Activated T-cell treated with anti-CD3 and anti-CD28 coated beads, Interleukin-2, amount 50 U/mL, for 4 hours (primary cell): ENCODE measurements at places on chromosomes 6 and 20.

DNA sequence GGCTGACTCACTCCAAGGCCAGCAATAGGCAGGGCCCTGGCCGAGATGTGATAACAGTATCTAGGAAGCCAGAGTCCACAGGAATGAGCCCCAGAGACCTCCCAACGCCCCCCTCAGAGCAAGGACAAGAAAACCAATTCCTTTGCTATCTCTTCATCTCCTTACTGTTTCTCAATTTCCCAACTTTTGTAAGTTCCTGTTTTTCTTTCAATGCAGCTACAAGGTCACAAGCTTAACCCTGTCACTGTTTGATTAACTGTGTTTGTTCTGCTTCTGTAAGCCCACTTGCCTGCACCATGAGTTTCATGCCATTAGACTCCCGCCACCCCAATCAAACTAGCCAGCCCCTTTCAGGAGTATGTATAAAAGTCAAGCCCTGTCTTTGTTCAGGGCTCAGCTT, 3.5 kb downstream of the FKBP1C start:
- no peak for DNase-seq

- DNase-seq, result no peak
Observed at GRCh38 chr6:24740861-24741260, 21.9 kb upstream of the C6orf62 start.

DNA sequence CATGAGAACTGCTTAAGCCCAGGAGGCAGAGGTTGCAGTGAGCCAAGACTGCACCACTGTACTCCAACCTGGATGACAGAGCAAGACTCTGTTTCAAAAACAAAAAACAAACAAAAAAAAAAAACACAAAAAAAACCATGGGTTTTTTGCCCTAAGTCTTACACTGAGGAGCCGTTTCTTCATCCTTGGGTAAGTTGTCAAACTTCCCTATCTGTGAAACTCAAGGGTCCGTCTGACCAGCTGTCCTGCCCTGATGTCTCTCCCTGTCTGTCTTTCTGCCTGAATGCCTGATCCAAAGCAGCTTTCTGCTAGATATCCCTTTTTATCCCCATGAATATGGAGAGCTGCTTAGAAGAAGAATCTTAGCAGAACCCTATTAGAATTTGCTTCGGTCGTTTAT, 41.3 kb upstream of the CLDN20 start:
- no peak for DNase-seq

DNA sequence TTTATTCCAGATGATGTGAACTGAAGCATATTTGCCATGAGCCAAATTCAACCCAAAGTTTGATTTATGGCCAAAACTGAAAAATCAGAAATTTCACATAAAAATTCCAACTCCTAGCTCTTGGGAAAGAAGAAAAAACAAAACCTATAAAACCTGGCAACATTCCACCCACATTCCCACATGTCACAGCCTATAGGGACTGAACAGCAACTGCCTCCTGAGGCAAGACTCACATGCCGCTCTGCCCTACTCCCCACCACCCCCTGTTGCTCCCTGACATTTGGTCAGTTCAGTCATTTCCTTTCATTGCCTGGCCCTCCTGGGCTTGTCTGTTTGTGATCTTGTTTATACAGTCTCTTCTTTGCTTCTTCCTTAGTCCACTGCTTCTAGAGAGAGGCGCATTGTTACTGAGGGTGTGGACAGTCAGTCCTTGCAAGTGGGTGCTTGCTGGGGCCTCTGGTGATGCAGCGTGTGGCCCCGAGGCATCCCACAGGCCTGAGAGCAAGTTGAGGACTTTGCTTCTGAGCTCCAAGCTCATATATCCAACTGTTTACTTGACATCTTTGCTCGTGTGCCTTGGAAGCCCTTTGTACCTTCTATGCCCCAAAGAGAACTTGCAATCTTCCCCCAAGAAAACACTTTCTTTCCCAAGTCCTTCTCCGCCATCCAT, 31.4 kb downstream of the NFATC2 start:
- DNase-seq, result no peak

GRCh38 chr6:9921366-9921765, 493.5 kb downstream of the TFAP2A start:
- no peak for DNase-seq

DNA sequence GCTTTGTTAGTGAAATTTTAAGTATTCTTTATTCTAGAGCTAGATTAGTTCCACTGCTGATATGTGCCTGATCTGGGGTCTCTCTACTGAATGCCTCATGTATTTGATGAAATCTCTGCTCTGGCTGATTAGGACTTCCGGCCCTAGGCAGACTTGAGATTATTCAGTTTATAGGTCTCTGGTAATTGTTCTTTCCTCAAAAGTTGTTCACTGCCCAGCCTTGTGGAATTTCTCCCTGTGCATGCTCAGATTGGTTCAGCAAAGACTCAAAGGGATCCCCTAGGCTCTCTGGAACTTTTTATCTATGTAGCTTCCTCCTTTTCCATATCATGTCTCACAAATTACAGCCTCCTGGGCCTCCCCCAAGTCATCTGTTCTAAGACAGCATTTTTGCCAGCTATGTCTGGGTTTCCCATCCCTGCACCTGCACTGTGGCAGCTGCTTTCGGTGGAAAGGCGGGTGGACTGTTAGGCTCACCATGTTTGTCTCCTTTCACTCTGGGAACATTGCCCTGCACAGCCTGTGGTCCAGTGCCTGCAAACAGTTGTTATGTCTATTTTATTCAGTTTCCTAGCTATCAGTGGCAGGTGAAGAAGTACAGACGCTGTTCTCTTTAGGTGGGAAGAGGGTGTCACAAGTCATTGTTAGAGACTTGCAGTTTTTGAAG, 73.7 kb downstream of the RPP40 start:
- DNase-seq, result no peak

DNA sequence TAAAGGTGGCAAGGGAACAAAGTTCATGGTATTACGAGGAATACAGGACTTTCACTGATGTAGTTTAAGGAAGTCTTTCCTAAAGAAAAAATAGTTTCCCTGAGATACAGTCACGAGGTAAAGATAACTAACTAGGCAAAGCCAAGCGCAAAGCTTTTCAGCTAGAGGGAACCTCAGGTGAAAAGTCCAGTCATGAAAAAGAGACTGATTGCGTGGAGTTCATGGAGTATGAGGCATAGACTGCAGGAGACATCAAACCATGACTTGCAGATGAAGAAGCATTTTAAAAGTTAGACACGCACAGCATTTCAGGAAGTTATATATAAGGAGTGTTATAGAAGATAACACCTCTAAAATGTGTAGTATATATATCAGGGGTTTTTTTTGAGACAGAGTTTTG, 205.6 kb upstream of the ZNF184 start:
- DNase-seq, result no peak

DNA sequence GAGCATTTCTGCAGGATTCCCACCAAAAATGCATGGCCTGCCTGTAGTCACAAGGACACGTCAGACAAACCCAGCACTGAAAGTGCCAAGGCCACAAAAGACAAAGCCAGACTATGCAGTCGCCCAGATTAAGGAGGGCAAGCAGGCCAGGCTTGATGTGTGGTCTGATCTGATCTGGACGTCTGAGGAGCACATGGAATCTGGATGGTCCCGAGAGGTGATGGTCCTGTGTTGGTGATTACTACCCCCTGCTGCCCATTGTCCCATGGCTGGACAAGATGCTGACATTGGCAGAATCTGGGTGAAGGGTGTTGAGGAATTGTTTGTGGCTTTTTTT, 17.1 kb downstream of the NPEPL1 start:
- no peak for DNase-seq

DNA sequence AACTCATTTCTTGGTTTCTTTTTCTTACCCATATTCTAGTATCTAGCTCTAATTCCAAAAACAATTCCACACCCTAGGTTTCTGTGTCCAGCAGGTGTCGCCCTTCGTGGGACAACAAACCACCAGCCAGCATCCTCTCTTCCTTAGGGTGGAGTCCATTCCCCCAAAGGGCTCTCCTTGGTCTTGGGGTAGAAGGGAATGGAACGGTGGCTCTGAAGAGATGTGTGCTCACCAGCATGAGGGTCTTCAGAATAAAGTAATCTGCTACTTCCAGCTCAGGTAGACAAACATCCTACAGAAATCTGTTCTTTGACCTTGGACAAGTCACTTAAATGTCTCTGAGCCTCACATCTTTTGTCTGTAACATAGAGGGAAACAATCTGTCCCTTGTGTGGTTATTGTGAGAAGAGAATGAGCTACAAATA, 7.2 kb downstream of the HLA-DMB start:
- peak; percentile 78 for DNase-seq

DNA sequence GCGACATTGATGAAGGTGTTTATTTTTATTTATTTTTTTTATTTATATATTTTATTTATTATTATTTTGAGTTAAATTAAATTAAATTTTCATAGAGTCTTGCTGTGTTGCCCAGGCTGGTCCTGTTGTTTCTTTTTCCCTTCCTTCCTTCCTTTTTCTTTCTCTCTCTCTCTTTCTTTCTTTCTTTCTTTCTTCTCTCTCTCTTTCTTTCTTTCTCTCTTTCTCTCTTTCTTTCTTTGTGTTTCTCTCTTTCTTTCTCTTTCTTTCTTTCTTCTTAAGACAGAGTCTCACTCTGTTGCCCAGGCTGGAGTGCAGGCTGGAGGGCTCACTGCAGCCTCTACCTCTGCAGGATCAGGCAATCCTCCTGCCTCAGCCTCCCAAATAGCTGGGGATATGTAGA, 84.7 kb upstream of the AKAP12 start:
- no peak for DNase-seq

- DNase-seq, result peak; percentile 56
Observed at GRCh38 chr6:31399589-31400466, 3.6 kb upstream of the MICA start.

GRCh38 chr6:151553416-151554165, 59.8 kb downstream of the CCDC170 start:
- no peak for DNase-seq

DNA sequence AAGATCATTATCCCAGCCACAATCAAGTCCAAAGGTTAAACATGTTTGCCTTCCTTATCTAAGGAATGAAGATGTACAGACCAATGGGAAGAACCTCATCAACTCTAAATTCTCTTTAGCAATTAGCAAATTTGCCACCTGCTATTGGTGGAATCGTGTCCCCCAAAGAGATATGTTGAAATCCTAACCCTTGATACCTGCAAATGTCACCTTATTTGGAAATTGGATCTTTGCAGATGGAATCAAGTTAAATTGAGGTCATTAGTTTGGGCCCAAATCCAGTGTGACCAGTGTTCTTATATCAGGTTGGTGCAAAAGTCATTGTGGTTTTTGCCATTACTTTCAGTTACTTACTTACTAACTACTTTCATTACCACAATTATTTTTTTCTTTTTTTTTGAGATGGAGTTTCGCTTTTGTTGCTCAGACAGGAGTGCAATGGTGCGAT, 31.3 kb downstream of the KLHL31 start:
- no peak for DNase-seq

DNA sequence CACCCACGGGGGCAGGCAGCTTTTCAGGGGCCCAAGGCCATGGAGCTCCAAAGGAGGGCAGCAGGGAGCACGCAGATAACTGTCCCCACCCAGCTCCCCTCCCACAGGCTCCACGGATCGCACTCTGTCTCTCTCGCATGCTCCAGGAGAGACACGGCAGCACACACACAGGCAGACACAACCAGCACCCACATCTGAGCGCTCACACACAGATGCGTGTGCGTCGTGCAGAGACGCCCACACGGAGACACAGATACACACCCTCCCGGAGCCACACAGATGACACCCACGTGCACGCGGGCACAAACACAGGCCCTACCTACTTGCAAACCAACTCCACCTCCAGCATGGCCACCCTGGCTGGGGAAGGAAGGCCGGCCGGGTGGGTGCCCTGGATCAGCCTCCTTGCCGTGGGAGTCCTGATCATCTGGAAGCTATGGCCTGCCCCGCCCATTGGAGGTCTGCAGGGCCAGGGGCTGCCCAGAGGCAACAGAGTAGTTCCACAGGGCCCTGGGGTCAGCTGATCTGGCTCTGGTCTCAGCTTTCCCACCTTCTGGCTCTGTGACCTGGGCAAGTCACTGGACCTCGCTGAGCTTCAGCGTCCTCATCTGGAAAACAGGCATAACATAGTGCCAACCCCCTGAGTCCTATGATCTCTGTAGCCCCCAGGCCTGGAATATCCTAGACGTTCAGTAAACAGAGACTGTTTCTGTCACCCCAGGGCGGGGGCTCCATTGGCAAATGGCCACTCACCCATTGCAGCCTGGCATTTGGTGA, 31.5 kb downstream of the AAR2 start:
- no peak for DNase-seq

DNA sequence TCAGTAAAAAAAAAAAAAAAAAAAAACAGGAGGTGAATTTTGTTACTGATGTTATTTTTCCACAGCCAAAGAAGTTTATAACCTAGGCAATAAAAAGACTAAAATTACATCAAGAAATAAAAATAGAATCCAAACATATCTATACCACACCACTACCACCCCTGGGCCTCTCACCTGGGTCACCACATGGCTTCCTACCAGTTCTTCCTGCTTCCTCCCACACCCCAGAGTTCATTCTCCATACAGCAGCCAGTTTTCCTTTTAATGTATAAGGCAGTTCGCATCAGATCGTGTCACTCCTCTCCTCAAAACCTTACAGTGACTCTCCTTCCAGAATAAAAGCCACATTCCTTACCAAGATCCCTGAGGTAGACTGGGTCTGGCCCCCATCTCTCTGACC, 23.9 kb downstream of the ROS1 start:
- DNase-seq, result no peak

DNA sequence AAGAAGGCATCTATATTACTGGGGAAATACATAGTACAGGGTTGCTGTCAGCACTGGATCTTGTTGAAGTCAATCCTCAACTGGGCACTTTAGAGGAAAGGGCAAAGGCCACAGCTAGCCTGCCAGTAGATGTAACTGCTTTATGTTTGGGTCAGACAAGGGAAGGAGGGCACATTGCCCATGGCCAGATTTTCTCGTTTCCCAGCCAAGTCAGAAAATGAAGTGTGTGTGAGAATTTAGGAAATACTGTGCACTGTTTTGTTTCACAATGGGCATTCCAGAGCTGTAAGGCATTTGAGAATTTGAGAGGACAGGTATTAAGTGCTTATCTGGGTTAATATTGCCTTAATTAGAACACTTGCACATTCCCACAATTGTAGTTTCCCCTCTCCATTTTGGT, 183.9 kb upstream of the MCHR2 start:
- DNase-seq, result no peak

DNA sequence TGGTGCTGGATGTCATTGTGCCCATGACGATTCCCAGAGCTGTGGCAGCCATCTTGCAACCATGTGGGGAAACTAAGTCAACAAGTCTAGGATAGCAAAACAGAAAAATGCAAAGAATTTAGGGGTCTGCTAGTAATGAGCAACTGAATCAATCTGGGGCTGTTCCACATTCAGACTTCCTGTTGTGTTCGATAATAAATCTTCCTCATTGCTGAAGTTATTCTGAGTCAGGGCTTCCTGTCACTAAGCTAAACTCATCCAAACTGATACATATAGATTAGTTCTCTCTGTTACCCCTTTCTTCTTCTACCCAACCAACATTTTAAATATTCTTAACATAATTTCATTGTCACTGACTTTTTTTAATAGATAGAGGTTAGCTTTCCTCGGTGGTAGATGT, 205.9 kb downstream of the HACE1 start:
- no peak for DNase-seq
